ENCODE measurements at places on chromosomes 13 and 19. TPM values are rescaled to one million over a fixed set of nuclear protein-coding genes. Genes with fewer than 3 reads are reported as not detected.
A peak's percentile ranks its signal among the peaks of the same experiment; 100 is the strongest.

DNA sequence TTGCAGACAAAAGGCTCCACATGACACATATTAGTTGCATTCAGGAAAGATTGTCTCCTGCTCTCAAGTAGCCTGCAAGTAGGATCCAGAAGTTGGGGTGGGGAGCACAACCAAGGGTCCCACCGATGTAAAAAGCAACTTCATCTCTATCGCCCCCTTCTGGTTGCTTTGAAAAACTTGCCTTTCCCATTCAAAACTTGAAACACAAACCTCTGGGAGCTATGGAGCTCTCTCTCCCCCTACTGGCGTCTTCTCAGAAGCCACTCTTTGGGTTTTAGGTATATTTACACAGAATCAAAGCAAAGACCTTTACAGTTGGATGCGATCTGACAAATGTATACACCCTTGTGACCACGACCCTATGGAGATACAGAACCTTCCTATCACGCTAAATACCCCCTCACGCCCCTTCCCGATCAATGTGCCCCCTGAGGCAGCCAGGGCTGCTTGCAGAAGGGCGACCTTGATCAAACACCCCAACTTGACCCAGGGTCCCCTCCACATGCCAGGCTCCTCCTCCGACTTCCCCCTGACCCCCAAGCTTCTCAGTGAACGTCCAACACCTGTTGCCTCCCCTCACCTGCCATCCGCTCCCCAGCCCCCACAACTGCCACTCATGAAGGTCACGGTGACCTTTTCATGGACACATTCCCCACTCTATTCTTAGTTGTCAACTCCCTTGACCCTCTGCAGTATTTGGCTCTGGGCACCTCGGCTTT lies 10.1 kb downstream of the NOSIP start:
- H3K4me3 ChIP-seq = no peak overlapping the region
- H3K4me1 ChIP-seq = peaks cover 12% of the 10 kb centered on the region
- peak overlapping the region; percentile 68 for H3K27ac ChIP-seq
- no peaks in the 10 kb centered on the region for H3K27me3 ChIP-seq
- H3K36me3 ChIP-seq = no peaks in the 10 kb centered on the region
- peak; percentile 43 for DNase-seq

DNA sequence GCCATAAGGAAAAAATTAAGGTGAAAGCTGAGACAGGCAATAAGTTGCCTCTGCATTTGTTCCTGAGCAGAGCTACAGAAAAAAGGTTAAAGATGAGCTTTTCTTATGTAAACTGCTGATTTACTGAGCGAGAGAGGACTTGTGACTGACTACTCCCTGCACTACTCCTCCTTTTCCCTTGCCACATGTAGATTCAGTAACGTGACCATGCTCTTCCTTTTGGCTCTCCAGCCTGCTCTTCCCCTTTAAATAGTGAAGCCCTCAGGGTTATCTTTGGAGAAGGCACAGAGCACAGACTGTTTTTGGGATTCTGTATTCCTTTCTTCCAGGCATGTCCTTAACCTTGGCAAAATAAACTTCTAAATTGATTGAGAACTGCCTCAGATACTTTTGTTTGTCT lies 630.2 kb downstream of the UQCRFS1 start:
- no peak overlapping the region for H3K27ac ChIP-seq
- H3K27me3 ChIP-seq = no peaks in the 10 kb centered on the region
- no peaks in the 10 kb centered on the region for H3K36me3 ChIP-seq
- H3K4me3 ChIP-seq = no peak overlapping the region
- DNase-seq = no peak
- no peaks in the 10 kb centered on the region for H3K4me1 ChIP-seq

DNA sequence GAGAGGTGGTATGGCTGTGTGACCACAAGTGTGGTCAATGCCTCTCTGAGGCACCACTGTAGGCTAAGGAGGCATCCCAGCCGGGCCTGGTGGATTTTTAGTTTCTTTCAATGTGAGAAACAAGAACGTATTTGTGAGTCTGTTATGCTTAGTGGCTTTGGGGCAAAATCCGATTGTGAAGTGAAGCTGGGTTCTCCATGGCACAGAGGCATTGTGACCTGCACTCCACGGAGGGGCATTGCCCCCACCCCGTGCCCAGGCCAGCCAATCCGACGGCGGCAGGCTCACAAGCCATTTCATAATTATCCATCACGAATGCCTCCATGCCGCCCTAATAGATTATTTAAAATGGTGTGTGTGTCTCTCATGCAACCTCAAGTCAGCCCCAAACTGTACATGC lies 151.6 kb downstream of the ZNF536 start:
- H3K27ac ChIP-seq = no peak overlapping the region
- no peak for DNase-seq
- no peaks in the 10 kb centered on the region for H3K36me3 ChIP-seq

GRCh38 chr13:31221057-31221456 lies 21.3 kb downstream of the B3GLCT start:
- H3K4me1 ChIP-seq = no peaks in the 10 kb centered on the region
- H3K27ac ChIP-seq = no peak overlapping the region
- H3K4me3 ChIP-seq = no peak overlapping the region
- no peaks in the 10 kb centered on the region for H3K36me3 ChIP-seq

DNA sequence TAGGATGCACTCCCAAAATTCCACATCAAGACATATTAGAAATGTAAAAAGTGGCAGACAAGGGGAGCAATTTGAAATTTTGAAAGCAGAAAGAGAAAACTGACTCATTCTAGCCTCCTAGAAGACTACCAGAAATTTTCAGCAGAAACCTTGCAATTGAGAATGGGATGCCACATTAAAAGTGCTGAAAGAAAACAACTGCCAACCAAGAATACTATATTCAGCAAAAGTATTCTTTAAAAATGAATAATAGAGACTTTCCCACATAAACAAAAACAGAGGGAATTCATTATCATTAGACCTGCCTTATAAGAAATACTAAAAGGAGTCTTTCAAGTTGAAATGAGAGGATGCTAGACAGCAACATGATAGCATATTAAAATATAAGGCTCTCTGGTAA lies 78.3 kb upstream of the HTR2A start:
- no peak overlapping the region for H3K27ac ChIP-seq
- no peaks in the 10 kb centered on the region for H3K27me3 ChIP-seq
- no peaks in the 10 kb centered on the region for H3K36me3 ChIP-seq
- no peak overlapping the region for H3K4me3 ChIP-seq

DNA sequence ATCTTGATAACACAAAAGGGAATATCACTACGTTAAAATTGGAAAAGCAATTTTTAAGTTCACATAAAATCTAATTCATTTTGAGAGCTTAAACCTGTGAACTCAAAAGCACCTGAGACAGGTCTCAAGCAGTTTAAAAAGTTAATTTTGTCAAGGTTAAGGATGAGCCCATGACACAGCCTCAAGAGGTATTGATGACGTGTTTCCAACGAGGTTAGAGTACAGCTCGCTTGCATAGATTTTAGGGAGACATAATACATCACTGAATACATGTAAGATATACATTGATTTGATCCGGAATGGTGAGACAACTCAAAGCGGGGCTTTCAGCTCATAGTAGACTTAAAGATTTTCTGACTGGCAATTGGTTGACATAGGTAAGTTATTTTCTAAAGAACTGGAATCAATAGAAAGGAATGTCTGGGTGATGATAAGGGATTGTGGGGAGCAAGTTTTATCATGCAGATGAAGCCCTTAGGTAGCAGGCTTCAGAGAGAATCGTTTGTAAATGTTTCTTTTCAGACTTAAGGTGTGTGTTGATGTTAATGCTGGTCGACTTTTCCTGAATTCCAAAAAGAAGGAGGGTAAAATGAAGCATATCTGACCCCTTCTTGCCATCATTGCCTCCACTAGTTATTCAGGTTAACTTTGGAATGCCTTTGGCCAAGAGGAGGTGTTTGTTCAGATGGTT lies 2890.6 kb downstream of the PCDH9 start:
- H3K4me1 ChIP-seq = no peaks in the 10 kb centered on the region
- H3K36me3 ChIP-seq = no peaks in the 10 kb centered on the region
- no peak overlapping the region for H3K4me3 ChIP-seq

- H3K27ac ChIP-seq = no peak overlapping the region
- H3K4me3 ChIP-seq = no peak overlapping the region
- no peaks in the 10 kb centered on the region for H3K4me1 ChIP-seq
- no peaks in the 10 kb centered on the region for H3K36me3 ChIP-seq
These were observed 12.4 kb downstream of the DPP9 start for GRCh38 chr19:4711211-4711610.

Gene PRKCG
- not detected for total RNA-seq

Gene KLF5
- total RNA-seq = 2.8 TPM

Gene CGB8
- total RNA-seq = not detected

Gene LRRC63
- 1.2 TPM for total RNA-seq

Gene GGN
- 0.82 TPM for total RNA-seq

Measured in uterus (tissue), 4 donors.